Aorta (tissue), 5 donors: ENCODE measurements at places on chromosomes 2 and 18. TPM values are rescaled to one million over a fixed set of nuclear protein-coding genes. Genes with fewer than 3 reads are reported as not detected.

LRRTM4 gene
- total RNA-seq, result 0.52 TPM

PLEKHH2 gene
- 38.0 TPM for total RNA-seq

DNA sequence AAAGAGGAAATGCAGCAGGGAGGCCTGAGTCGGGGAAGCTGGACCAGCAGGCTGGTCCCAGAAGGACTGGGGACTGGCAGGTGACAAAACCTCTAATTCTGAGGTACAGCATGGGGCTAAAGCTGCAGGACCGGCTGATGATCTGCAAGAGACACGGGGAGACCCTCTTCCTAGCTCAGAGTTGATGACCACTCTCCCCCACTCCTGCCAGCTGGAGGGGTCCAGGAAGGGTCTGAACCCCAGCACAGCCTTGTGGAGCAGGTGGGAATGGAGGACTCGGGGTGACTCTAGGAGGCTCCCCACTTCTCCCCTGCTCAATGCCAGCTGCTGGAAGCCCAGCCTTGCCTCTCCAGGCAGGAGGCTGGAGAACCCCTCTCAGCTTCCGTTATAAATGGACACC lies 67.7 kb downstream of the TWIST2 start:
- peaks cover 1% of the 10 kb centered on the region for H3K36me3 ChIP-seq
- H3K4me3 ChIP-seq, result no peak overlapping the region
- no peaks in the 10 kb centered on the region for H3K4me1 ChIP-seq
- no peak overlapping the region for H3K27ac ChIP-seq
- DNase-seq, result peak; percentile 43

- H3K27me3 ChIP-seq, result no peaks in the 10 kb centered on the region
- H3K36me3 ChIP-seq, result no peaks in the 10 kb centered on the region
- H3K4me1 ChIP-seq, result no peaks in the 10 kb centered on the region
- H3K4me3 ChIP-seq, result no peak overlapping the region
Observed at GRCh38 chr18:25284861-25285550, 67.0 kb downstream of the ZNF521 start.

DNA sequence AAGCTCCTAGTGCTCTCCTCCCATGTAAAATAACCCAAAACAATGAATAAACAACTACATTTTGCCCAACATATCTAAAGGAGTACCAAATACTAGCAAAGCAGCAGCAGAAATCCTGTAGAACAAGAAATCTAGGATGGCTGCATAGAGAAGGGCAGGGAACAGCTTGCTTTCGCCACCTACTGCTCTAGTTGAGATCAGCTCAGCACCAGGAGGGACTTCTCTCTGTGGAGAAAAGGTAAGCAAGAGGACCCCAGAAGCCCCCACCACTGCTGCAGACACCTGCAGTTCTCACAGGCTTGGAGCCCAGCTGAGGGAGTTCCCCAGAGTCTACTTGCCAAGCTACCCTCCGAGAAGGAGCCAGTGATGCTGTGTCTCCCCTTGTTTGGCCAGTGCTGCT lies 243.0 kb upstream of the CHST9 start:
- H3K36me3 ChIP-seq, result no peaks in the 10 kb centered on the region
- DNase-seq, result no peak
- no peaks in the 10 kb centered on the region for H3K4me1 ChIP-seq
- H3K27ac ChIP-seq, result no peak overlapping the region
- no peaks in the 10 kb centered on the region for H3K27me3 ChIP-seq

NLRC4 gene
- total RNA-seq, result 4.2 TPM

DNA sequence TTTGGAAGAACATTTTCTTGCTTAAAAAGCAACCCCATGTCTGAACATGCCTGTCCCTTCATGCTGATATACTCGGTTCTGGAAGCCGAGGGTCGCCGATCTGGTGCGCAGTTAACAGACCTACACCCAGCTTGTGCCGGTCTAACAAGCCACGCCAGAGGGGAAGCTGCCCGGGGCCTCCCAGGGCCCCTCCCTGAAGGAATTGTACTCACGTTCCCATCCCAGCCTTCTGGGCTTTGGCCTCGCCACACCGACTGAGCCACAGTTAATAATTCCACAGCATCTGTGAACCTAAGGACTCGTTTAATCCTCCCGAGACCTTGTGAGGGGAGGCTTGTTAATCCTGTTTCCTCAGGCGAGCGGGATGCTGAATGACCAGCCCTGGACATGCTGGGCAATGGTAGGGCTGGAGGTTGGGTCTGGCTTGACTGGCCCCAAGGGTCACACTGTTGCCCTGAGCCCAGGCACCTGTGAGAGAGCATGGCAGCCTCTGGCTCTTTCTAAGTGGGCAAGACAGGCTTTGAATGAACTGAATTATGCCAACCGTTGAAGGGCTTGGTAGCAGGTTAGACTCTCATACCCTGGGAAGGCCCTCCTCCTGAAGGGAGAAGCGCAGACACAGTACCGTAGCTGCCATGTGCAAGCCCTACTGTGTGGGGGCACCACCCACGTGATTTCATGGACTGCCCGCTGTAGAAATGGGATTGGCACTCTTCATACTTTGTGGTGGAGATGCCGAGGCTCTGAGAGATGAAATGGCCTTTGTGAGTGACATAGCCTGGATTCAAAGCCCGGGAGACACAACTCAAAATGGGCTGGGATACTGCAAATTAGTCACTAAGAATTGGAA lies 27.9 kb upstream of the ODC1 start:
- H3K36me3 ChIP-seq, result no peaks in the 10 kb centered on the region
- no peak overlapping the region for H3K27ac ChIP-seq
- H3K4me3 ChIP-seq, result no peak overlapping the region
- H3K27me3 ChIP-seq, result no peaks in the 10 kb centered on the region
- no peaks in the 10 kb centered on the region for H3K4me1 ChIP-seq

DNA sequence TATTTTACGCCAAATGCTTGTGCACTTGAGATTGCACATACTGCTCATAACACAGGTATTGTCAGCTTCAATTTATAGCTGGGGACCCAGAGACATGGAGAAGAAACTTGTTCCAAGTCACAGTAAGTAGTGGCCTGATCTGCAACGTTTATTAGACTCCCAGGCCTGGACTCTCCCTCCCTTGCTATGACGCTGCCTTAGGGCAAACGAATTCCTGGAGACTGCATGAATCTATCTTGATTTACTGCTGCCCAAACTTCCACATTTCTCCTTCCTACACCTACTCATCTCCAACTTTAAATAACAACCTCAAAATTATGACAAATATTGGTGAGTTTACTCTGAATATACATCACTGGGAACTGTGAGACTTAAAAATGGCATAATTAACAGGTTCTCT lies 145.1 kb upstream of the CCDC195 start:
- H3K4me1 ChIP-seq, result no peaks in the 10 kb centered on the region
- no peak overlapping the region for H3K27ac ChIP-seq
- no peak overlapping the region for H3K4me3 ChIP-seq

EVX2 gene
- total RNA-seq, result not detected

ALPP gene
- total RNA-seq, result not detected

- H3K4me3 ChIP-seq, result no peak overlapping the region
- no peaks in the 10 kb centered on the region for H3K36me3 ChIP-seq
- H3K4me1 ChIP-seq, result no peaks in the 10 kb centered on the region
- DNase-seq, result no peak
- no peaks in the 10 kb centered on the region for H3K27me3 ChIP-seq
Observed at GRCh38 chr2:178208336-178208735, 14.0 kb downstream of the OSBPL6 start.

DOK6 gene
- total RNA-seq, result 6.3 TPM

DNA sequence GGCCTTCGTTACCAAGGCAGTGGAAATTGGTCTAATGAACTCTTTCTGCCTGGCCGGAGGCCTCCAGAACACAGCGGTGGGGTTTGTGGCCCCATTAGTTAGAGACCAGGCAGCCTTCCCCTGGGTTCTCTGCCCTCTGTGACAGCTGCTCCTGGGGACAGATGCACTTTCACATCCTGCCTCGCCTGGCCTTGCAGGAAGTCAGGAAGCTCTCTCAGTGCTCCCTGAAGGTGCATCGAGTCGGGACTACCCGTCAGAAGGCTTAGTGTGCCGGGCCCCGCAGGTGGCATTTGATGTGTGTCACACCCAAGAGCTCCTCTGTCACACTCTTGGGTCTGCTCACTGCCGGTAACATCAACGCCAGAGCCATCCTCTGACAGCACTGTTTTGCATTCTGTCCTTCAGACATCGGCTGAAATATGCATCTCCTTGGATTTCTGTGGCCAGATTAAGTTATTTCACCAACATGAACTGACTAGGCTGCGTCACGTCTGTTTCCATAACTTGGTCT lies 158.3 kb downstream of the LDLRAD4 start:
- H3K4me1 ChIP-seq, result no peaks in the 10 kb centered on the region
- H3K27me3 ChIP-seq, result no peaks in the 10 kb centered on the region
- no peaks in the 10 kb centered on the region for H3K36me3 ChIP-seq

GPR35 gene
- total RNA-seq, result 2.1 TPM

- no peaks in the 10 kb centered on the region for H3K4me1 ChIP-seq
- H3K4me3 ChIP-seq, result no peak overlapping the region
- H3K27me3 ChIP-seq, result no peaks in the 10 kb centered on the region
- DNase-seq, result no peak
- no peaks in the 10 kb centered on the region for H3K36me3 ChIP-seq
- no peak overlapping the region for H3K27ac ChIP-seq
Observed at GRCh38 chr18:35661483-35662146, 80.1 kb downstream of the GALNT1 start.

CNGA3 gene
- total RNA-seq, result not detected

GRCh38 chr2:112580084-112580483 lies 4.3 kb upstream of the CHCHD5 start:
- no peaks in the 10 kb centered on the region for H3K4me1 ChIP-seq
- no peaks in the 10 kb centered on the region for H3K27me3 ChIP-seq
- H3K36me3 ChIP-seq, result peaks cover 2% of the 10 kb centered on the region
- no peak overlapping the region for H3K27ac ChIP-seq

CNTNAP5 gene
- not detected for total RNA-seq

CDK15 gene
- 7.7 TPM for total RNA-seq

GRCh38 chr2:24792542-24792873 lies 683 bp downstream of the PTRHD1 start:
- peak overlapping the region; percentile 52 for H3K4me3 ChIP-seq
- DNase-seq, result no peak
- no peaks in the 10 kb centered on the region for H3K27me3 ChIP-seq
- H3K27ac ChIP-seq, result peak overlapping the region; percentile 35

GRCh38 chr2:152813351-152813750 lies 94.9 kb downstream of the ARL6IP6 start:
- no peaks in the 10 kb centered on the region for H3K4me1 ChIP-seq
- no peak overlapping the region for H3K4me3 ChIP-seq
- no peak for DNase-seq
- H3K36me3 ChIP-seq, result no peaks in the 10 kb centered on the region

DNA sequence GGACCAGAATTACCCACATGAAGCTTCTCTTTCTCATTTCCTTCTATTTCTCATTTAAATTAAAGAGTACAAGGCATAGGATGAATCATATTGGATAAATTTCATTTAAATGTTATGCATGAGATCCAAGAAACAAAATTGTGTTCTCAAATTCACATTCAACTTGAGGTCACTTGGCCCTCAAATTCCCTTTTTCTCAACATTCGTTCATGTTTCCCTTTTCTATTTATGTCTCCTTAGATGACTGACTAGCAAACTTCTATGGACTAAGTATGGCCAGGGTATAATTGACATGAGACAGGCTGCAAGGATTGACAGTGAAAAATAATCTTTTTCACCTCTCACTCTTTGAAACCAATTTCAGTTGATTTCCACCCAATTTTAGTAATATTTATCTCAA lies 4.0 kb upstream of the LDLRAD4 start:
- no peak for DNase-seq
- no peaks in the 10 kb centered on the region for H3K27me3 ChIP-seq
- peaks cover 3% of the 10 kb centered on the region for H3K4me1 ChIP-seq
- H3K36me3 ChIP-seq, result no peaks in the 10 kb centered on the region
- H3K4me3 ChIP-seq, result no peak overlapping the region

- H3K27me3 ChIP-seq, result no peaks in the 10 kb centered on the region
- peaks cover 2% of the 10 kb centered on the region for H3K4me1 ChIP-seq
- no peaks in the 10 kb centered on the region for H3K36me3 ChIP-seq
- no peak overlapping the region for H3K4me3 ChIP-seq
Observed at GRCh38 chr2:237483018-237483731, 3.9 kb upstream of the MLPH start.

- no peaks in the 10 kb centered on the region for H3K36me3 ChIP-seq
- no peak for DNase-seq
- no peaks in the 10 kb centered on the region for H3K27me3 ChIP-seq
- no peak overlapping the region for H3K27ac ChIP-seq
- no peaks in the 10 kb centered on the region for H3K4me1 ChIP-seq
Observed at GRCh38 chr18:40576507-40577115, 1378.4 kb upstream of the PIK3C3 start.

DNA sequence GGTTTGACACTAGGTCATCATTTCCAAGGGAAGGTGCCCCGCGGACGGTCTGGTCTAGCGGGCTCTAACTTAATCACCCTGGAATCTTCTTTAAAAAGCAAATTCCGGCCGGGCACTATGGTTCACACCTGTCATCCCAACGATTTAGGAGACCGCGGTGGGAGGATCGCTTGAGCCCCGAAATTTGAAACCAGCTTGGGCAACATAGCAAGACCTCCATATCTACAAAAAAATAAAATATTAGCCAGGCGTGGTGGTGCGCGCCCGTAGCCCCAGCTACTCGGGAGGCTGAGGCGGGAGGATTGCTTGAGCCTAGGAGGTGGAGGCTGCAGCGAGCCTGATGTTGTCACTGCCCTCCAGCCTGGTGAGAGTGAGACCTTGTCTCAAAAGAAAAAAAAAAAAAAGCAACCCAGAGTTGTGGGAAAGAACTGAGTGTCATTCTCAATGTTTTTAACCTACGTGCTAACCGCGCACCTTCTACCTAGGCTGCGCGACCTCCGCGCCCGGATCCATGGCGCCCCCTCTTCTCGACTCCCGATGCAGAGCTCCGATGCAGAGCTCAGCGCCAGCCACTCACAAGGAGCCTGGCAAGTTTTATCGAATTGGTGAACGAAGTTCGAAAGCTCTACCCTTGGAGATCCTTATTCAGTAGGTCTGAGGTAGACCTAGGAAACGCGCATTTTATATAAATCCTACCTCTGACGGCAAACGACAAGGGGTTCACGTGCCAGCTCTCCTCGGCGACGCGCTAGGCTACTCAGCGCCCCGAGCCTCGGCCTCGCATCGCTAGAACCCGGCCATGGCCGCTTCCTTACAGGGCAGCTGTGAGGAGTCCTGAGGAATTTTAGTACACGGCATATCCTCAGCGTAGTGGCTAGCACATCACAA lies 888 bp upstream of the TWSG1 start:
- H3K27ac ChIP-seq, result peak overlapping the region; percentile 66
- peak; percentile 47 for DNase-seq
- H3K27me3 ChIP-seq, result no peaks in the 10 kb centered on the region
- no peaks in the 10 kb centered on the region for H3K4me1 ChIP-seq
- H3K4me3 ChIP-seq, result peak overlapping the region; percentile 83

GRCh38 chr2:162731917-162732804 lies 106.4 kb downstream of the KCNH7 start:
- H3K27ac ChIP-seq, result no peak overlapping the region
- no peaks in the 10 kb centered on the region for H3K4me1 ChIP-seq
- no peaks in the 10 kb centered on the region for H3K36me3 ChIP-seq
- H3K27me3 ChIP-seq, result no peaks in the 10 kb centered on the region
- no peak for DNase-seq

DNA sequence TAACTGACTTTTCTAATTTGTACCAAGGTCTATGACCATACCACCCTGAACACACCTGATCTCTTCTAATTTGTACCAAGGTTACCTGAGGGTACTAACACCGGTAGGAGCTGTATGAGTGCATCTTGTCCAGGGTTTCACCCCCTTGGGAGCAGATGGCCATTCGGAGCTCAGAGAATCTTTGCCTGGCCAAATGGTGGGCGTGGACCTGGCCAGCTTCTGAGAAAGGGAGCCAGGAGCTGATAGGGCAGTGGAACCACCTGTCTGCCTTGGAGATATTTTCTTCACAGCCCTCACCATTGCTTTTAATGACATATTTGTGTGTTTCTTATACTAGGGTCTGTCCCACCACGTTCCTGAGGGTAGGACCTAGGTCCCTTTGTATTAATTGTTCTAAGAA lies 188.9 kb downstream of the LDLRAD4 start:
- DNase-seq, result no peak
- no peak overlapping the region for H3K4me3 ChIP-seq
- H3K27ac ChIP-seq, result no peak overlapping the region
- H3K27me3 ChIP-seq, result no peaks in the 10 kb centered on the region
- H3K36me3 ChIP-seq, result no peaks in the 10 kb centered on the region
